ENCODE measurements at places on chromosomes 2 and 18.

DNA sequence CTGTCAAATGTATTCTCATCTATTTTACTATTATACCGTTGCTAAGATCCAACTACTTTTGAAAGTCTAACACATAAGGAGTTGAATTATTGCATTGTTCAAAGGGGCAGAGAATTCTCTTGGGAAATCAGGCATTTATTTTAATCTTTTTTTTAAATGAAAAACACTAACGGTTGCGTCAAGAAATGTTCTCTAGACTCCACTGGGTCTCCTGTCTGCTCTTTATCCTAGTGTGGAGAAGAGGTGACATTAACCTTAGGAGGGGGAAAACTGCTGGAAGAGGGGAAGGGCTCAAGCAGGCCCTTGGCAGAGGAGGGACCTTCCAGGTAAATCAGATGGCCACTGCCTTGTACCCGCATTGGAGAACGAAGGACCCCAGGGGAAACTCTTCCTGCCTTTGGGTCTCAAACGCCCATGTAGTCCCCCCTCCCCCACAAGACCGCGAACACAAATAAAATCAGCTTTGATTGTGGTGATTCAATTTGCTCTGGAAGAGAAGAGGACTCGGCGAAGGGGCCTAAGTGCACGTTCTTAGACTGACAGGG, 1.1 kb upstream of the APCDD1 start:
- DNase-seq: no peak

DNA sequence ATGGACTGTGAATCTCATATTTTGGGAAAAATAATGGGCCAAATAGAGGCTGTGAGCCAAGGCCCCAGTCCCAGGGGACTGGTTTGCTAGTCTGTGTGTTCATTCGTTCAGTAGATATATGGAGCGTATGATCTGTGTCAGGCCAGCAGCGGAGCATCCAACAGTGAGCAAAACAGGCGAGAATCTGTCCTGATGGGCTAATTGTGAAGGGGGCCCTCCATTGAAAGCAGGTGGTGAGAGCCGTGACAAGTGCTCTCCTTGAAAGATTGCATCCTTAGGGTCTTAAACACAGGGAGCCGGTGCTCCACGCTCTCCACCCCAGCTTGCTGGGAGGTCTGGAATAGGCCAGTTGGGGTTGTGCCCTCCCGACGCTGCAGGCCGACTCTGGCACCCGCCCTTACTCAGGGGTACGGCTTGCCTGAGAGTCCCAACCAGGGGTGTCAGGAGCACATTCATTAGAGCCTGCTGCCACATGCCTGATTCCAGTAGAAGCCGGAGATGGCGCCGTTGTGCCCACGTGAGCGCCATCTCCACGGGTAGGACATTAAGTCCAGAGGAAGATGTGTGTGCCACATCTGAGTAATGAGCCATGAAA, 213.3 kb downstream of the SH3RF3 start:
- DNase-seq: no peak

GRCh38 chr2:235639428-235639773, 145.6 kb downstream of the AGAP1 start:
- peak; percentile 81 for DNase-seq

GRCh38 chr2:64291181-64291580, 147.0 kb upstream of the PELI1 start:
- no peak for DNase-seq

GRCh38 chr2:177588671-177589070, 196.1 kb downstream of the AGPS start:
- no peak for DNase-seq

- DNase-seq: no peak
Measured at GRCh38 chr18:11115276-11115675, 34.1 kb downstream of the PIEZO2 start.

GRCh38 chr2:173580351-173580750, 225.7 kb downstream of the CDCA7 start:
- DNase-seq: no peak
